ENCODE measurements at places on chromosomes 12 and 14.

- DNase-seq = no peak
These were observed 232.2 kb upstream of the PLEKHG7 start for GRCh38 chr12:92470608-92471021.

DNA sequence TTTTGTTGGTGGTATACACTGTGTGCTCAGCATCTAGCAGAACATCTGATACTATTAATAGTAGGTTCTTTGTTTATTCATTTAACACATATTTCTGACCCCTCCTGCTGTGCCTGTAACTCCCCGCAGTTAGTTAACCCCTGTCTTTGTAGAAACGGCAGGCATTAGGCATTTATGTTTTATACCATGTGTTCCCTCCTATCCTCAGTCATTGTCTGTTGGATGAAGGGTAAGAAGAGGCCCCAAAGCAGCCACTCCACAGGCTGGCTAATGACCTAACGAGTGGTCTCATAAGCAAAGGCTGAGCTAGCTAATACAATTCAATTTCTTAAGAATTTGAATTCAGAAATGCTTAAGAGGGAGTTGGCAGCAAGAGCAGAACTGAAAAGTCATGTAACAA, 170.8 kb downstream of the TMX1 start:
- DNase-seq = no peak

DNA sequence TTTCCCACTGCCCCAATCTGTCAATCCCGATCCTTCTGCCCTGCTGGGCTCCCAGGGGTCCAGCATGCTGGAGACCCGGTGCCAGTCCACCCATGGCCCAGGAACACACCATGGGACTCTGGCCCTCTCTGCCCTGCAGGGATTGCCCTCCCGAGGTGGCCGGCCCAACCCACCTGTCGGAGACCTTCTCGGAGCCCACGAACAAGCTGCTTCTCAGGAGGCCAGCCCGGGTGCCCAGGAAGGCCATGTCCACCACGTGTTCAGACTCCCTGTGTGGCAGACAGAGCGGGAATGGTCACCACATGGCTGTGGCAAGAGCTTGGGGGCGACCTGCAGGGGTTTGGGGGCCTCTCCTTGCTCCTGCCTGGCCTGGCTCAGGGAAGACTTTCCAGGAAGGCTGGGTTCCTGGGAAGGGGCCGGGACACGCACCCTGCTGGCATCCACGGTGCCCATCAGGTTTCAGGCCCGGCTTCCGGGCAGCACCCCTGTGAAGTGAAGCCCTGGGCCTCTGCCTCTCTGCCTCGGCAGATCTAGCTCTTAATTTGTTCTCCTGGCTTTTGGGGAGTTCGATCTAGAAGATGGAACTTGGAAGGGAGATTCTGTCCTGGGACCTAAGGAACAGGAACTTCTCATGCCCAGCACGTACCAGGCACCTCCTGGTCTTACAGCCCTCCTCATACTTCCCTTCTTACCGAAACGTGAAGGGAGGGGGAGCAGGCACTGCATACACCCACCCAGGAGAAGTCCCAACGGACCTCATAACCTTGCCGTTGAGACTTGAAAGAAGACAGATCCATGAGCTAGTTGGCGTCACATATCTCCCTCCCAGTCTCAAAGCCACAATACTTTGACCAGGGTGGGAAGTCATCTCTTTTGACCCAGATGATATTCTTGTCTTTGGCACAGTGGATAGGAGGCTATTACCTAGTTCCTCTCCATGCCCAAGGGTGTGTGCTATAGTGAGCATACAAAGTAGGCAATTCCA, 26.3 kb downstream of the LRTM2 start:
- DNase-seq = no peak

DNA sequence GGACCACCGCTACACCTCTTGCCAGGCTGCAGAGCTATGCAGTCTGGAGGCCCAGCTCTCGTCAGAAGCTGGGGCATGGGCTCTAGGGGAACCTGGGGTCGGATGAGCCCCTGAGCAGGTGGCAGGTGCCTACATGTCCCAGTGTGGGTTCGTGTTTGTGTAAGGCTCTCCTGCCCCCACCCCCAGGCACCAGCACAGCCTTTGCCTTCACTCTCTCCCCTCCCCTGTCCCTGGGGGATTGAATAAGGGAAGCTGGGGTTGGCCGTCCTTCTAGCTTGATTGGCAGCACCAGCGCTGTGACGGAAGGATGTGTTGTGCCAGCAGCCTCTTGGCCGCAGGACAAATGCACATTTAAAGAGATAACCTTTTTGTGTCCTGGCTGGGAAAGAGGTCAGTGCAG, 34.8 kb upstream of the TSPAN9 start:
- DNase-seq = no peak

DNA sequence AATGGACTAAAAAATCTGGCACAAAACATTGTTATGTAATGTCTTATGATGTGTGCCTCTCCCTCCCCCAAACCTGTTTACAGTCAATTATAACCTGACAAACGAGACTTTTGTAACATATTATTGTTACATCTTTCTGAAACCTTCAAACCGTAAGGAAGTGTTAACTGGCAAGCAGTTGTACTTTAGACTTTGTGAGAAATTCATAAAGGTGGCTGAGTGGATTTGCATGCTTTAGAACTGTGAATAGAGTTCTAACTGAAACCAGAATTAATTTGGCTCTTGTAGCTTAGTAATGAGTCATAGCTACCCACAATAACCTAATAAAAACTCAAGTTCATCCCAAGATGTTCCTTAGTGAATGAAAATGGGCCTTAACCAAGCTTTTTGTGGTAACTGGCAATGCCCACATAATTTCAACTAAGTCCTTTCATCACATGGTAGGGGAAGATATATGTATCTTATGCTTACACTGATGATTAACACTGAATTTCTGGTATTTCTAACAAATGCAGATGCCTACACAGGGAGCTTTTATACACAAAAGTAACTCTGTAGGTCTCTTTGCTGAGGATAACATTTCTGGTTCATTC, 29.7 kb downstream of the RAD9B start:
- no peak for DNase-seq

DNA sequence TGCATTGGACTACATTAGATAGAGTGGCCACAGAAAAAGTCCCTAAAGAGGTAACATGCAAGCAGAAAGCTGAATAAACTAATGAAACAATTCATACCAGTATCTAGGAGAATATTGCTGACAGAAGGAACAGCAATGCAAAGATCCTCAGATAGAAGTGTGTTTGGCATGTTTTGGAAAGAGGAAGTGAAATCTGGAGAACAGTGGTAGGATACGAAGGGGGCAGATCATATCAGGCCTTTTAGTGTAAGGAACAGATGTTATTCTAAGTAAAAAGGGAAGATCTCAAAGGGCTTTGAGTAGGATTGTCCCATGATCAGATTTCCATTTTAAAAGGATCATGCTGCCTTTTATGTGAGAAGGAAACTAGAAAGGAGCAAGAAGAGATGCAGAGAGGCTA, 342.9 kb downstream of the PAWR start:
- no peak for DNase-seq

DNA sequence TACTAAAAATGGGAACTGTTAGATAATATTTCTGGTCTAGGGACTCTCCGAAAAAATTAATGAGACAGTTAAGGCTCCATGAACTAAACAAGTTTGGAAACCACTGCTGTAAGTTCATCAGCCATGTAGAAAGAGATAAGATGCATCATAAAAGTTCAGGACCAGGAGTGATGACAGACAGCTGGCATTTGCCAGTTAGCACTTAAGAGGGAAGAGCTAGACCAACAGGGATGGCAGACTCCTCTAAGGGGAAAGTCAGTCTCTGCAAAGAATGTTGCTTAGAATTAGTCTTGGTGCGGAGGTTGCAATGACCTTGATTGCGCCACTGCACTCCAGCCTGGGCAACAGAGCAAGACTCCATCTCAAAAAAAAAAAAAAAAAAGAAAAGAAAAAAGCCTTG, 129.4 kb downstream of the SYNE2 start:
- no peak for DNase-seq

DNA sequence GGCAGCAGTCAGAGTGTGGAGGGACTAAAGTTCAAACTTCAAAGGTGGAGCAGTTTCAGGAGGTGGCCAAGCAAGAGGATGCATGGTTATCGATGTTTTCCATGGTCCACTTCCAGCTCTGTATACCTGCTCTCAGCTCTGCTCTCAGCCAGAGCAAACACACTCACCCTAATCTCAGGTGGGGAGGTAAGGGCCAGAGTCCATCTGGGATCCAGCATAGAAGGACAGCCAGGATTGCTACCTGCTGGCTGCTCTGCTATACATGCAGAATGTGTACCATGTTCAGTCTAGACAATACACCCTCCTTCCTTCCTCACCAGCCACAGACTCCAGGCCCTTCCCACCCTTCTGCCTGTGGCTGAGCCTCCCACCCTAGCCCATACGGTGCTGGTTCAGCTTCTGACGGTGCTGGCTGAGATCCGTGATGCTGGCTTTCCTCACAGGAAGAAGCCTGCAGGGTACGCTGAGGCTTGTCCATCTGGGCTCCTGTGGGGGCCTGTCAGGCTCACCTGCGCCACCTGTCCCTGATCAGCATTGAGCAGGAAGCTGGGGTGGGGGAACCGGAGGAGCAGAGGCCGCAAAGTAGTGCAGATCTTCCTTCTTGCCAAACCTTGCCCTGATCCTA, 2.4 kb downstream of the CBLN3 start:
- no peak for DNase-seq

DNA sequence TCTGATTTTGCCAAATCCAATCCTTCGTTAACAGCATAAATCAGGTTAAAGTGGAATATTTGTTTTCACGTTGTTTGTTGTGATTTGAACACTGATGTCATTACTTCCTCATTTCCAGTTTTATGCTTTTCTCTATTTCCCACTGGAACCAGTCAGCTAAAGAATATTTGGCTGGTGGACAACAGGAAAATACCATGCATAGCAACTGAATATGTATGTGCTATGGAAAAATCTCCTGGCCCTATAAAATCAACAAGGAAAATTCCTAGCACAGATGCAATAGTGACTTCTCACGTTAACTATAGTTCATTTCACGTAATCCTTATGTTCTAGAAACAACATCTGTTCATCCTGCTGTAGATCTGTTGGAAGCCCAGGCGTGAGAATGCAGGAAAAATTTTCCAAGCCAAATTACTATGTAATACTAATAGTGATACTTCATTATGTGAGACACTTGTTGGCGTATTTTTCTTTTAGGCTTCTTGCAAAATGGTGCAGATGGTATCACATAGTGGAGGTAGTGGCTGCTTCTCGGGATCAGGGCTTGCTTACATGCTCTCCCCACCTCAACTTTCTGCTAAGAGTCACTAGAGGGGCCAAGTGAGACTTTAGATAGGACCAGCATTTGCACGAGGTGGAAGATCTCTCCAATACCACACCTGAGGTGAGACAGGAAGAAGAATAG, 86.3 kb upstream of the USP44 start:
- no peak for DNase-seq

- DNase-seq = no peak
These were observed 31.8 kb downstream of the ATXN3 start for GRCh38 chr14:92074555-92074954.
